ENCODE measurements at places on chromosomes 7 and 10.

- no peak for DNase-seq
These were observed 805.7 kb upstream of the GHITM start for GRCh38 chr10:83333566-83333965.

DNA sequence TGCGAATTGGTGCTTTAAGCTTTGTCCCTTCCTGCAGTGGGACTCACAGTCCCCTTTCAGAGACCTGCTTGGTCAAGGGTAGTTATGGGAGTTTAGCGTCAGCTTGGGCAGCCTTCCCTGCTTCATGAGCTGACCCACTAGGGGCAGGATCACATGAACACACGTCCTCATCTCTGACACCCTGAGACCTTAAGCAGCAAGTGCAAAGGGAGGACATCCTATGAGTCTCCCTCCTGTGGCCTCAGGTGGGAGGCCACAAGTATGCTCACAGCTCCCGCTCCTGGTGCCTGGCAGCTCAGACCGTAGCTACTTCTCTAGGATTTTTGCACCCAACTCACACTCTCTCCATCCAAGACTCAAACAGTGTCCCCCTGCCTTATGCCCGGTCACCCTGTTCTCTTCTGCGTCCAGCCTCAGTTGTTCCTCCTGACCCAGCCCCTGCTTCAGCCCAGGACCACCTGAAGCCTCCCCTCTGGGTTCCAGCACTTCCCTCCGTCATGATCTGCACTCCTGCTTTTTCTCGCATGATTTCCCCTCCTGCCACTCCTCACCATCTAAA is 136.6 kb upstream of the FAM20C start:
- DNase-seq: no peak

DNA sequence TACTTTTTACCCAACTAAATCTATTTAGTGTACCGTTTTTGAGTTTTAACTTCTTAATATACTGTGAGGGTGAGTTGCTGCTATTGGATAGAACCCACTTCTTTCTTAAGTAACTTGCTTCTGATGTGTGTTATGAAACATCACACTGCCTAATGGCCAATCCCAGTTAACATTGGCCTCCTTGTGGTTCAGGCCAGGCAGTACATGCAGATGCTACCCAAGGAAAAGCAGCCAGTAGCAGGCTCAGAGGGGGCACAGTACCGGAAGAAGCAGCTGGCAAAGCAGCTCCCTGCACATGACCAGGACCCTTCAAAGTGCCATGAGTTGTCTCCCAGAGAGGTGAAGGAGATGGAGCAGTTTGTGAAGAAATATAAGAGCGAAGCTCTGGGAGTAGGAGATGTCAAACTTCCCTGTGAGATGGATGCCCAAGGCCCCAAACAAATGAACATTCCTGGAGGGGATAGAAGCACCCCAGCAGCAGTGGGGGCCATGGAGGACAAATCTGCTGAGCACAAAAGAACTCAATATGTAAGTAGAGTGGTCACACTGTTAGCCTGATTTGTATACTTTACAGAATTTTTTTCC is 39.7 kb downstream of the TES start:
- peak; percentile 54 for DNase-seq

GRCh38 chr7:111140091-111140865 is 49.4 kb downstream of the LRRN3 start:
- DNase-seq: no peak

DNA sequence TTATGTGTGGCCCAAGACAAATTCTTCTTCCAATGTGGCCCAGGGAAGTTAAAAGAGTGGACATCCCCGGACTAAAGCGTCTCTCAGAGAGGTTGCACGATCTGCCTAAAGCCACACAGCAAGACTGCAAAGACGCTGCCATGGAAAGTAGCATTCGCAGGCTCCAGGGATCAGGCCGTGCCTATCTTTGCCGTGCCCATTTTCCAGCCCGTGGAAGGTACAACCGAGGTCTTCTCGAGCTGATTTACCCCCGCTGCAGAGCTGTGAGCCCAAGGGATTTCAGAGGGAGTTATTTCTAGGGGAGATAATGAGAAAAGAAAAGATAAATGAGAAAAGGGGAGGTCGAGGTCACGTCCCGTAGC is 1.0 kb upstream of the NYAP1 start:
- no peak for DNase-seq

DNA sequence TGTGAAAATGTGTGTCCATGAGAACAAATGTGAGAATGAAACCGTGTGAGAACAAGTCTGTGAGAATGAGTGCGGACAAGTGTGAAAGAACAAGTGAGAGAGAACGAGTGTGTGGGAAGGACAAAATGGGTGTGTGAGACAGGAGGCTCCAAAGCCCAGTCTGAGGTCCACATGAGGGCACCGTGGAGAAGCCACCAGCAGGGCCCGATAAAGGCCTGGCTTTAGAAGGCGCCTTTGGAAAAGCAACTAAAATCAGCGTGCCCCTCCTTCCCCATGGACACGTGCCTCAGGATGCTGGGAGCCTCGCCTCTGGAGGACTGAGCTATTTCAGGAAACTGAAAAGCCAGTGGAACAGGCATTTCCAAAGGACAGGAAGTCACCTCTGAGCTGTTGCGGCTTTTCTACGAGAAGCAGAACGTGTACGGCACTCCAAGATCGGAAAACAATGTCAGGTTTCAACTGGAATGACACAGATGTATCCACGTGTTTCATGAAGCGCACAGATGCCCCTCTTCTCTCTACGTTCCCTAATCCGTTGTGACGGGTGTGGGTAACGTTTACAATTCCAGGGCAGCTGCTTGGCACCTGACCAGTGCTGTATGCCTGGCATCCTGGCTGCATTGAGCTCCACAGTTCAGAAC is 46.4 kb downstream of the ESYT2 start:
- DNase-seq: no peak

DNA sequence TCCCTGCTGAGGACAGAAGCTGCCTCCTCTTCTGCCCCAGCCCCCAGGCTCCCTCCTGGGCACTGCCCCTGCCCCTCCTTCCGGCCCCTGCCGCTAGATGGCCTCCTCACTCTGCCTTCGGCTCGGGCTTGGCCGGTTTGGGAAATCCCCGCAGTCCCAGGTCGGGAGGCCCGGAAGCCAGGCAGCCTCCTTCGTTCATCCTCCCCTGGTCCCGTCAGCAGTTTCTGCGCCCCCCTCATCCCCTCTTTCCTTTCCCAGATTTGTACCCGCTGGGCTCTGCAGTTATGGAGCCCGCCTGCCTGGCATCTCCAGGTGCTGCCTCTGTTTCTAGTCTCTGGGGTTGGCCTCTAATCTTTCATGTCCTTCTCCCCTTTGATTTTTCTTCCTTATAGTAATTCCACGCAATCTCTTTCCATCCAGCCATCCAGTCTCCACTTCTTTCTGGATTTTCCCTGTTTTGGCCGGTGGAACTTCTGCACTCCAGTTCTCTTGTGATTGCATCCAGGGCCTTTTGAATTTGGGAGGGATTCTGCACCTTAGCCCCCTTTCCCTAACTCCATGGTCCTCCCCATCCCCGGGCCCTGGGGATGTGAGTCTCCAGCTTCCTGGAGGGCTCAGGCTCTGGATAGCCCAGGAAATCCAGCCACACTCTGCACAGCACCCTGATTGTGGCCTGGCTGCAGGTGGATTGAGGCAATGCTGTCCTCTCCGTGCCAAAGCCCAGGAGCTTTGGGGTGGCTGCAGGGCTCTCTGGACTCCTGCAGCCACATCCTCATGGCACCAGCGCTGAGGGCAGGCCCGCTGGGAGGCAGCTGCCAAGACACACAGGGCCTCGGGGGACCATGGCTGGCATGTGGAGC is 3.3 kb upstream of the SHH start:
- DNase-seq: no peak

- DNase-seq: no peak
These were observed 76.1 kb downstream of the GPR37 start for GRCh38 chr7:124689523-124689922.

GRCh38 chr10:61139592-61139953 is 195.6 kb upstream of the RHOBTB1 start:
- DNase-seq: no peak

- DNase-seq: no peak
These were observed 51.1 kb upstream of the SEPHS1 start for GRCh38 chr10:13399236-13399635.

DNA sequence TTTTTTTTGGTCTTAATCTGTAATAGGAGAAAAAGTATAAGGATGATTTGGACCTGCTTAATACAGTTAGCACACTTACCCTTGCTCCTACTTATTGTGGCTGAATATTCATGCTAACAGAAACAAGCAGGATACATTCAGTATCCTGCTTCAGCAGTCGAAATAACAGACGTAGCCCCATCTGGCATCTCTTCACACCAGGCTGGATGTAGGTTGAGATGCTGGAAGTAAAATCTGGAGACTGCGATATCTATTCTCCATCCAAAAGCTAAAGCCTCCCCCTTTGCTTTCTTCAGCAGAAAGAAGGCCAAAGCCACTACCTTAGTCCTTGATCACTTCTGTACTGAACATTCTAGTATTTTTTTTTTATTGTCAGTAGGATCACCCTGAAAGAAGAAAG is 537.4 kb downstream of the AUTS2 start:
- DNase-seq: no peak
